ENCODE measurements at places on chromosomes 1 and 21.

DNA sequence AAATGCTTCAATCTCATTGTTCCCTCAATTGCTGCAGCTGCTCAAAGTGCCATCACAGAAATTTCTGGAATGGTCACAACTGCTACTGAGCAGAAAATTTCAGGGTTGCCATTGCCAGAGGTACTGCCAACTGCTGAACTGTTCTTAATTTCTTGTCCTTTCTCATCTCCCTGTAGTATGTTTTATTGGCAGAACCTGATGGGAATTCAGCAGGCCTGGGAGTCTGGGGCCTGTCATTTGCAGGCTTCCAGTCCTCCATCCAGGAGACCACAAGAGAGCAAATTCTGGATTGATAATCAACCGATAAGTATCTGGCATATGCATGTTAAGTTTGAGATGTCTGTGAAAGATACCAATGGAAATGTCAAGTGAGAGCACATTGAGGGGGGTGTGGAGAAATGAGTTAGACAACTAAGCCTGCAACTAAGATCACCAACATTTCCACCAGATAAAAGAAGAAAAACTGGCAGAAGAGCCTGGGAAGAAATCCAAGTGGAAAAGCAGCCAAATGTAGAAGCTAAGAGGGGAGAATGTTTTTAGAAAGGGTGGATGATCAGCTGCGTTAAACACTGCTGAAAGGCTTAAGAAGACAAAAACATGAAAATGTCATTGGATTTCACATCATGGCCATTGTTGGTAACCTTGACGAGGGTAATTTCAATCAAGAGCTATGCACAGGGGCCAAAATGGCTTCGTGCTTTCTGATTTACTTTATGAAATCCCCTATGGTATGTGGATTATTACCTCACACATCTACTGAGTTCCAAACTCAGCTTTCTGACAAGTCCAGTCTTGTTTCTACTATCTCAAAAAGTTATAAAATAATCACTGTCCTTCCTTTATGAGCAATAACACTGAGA is 648.1 kb downstream of the PLPP3 start:
- DNase-seq = no peak

- no peak for DNase-seq
Observed at GRCh38 chr21:29152916-29153315, 22.5 kb downstream of the MAP3K7CL start.

- no peak for DNase-seq
Observed at GRCh38 chr1:221868593-221869303, 126.9 kb upstream of the DUSP10 start.

- DNase-seq = no peak
Observed at GRCh38 chr21:41573902-41574690, 66.1 kb upstream of the TMPRSS2 start.

GRCh38 chr1:5311634-5312292 is 657.4 kb downstream of the AJAP1 start:
- no peak for DNase-seq

GRCh38 chr1:175944591-175944990 is 201.2 kb upstream of the TNR start:
- no peak for DNase-seq

GRCh38 chr1:24003331-24003972 is 23.3 kb upstream of the SRSF10 start:
- DNase-seq = no peak

GRCh38 chr1:180192172-180192571 is 37.5 kb downstream of the QSOX1 start:
- no peak for DNase-seq

- no peak for DNase-seq
Observed at GRCh38 chr21:26818906-26819305, 26.3 kb downstream of the ADAMTS1 start.

GRCh38 chr1:9031484-9032259 is 5.4 kb upstream of the SLC2A7 start:
- DNase-seq = no peak

DNA sequence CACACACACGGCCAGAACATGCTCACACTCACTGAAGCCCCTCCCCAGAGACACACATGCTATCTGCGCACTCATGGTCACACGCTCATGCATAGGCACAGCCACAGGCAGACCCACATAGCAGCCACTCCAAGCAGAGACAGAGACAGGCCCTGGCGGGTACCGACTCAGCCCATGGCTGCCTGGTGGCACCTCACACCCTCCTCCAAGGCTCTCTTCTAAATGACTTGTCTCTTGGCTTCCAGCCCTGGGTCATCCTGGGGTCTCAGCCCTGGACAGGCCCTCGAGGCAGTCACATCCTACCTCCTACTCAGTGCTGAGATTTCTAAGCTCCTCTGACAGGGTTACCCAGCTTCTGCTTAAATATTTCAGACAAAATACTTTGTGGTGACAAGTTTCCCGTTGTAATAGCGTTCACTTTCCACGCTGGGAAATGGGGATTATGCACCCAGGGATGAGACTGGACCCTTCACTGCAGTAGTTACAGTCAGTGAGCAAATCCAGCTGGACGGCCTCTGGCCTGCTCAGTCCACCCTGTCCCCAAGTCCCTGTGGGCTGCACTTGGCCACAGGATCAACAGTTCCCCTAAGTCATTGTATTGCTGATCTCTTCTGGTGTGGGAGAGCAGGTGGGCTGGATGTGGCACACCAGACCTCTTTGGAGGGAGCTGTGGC is 2.9 kb upstream of the NFASC start:
- DNase-seq = no peak

- DNase-seq = no peak
Observed at GRCh38 chr21:39037807-39038405, 145.3 kb downstream of the PSMG1 start.

DNA sequence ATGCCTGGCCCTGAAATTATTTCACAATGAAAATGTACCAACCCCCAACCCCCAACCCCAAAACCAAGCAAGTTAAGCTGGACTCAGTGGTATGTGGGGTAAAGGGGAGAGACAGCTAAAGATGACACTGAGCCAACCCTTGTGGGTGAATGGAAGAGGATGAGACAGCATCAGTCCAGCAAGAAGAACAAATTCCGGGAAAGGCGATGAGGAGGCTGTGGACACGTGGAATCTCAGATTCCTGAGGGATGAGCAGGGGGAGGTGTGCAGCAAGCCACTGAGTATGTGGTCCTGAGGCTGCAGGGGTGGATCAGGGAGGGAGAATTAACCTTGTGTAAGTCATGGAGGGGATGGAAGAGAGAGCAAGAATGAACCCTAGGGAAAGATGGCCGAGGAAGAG is 14.4 kb upstream of the ZNF362 start:
- no peak for DNase-seq

- DNase-seq = no peak
Observed at GRCh38 chr1:40856656-40857302, 5.4 kb downstream of the CITED4 start.

- DNase-seq = no peak
Observed at GRCh38 chr1:109197158-109198042, 16.3 kb upstream of the SARS1 start.

- DNase-seq = no peak
Observed at GRCh38 chr1:30381671-30382365, 341.6 kb downstream of the MATN1 start.

DNA sequence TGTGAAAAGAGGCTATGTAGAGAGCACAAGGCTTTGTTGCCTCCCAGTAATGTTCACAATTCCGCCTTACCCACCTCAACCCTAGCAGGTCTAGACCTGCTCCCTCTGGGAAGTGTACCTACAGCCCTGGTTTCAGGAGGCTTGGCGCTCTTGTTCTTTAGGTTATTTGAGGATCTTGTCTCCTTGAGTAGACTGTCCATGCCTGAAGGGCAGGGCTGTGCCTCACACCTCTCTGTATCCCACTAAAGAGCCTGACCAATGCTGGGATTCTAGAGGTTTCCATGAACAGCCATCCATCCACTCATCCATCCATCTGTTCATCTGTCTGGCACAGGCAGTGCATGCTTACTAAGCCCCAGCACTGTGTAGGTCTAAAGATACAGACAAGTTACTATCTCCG is 1.0 kb downstream of the RAB7B start:
- DNase-seq = no peak

DNA sequence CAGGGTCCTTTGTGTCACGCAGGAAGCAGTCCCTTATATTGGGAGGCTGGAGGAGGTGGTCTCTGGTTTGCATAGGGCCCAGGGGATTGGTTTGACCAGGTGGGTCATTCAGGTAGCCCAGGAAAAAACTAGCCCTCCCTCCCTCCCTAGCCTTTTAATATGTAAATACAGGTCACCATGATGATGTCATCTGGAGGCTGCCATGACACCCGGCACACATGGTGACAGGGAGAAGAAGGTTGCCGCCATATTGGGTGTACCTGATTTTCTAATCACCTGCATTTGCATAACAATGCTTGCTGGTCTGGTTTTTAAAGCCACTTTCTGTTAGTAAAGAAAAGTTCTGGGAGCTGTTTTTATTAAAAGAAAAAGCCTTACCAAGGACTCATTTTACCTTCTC is 791.0 kb upstream of the ADGRL4 start:
- no peak for DNase-seq

DNA sequence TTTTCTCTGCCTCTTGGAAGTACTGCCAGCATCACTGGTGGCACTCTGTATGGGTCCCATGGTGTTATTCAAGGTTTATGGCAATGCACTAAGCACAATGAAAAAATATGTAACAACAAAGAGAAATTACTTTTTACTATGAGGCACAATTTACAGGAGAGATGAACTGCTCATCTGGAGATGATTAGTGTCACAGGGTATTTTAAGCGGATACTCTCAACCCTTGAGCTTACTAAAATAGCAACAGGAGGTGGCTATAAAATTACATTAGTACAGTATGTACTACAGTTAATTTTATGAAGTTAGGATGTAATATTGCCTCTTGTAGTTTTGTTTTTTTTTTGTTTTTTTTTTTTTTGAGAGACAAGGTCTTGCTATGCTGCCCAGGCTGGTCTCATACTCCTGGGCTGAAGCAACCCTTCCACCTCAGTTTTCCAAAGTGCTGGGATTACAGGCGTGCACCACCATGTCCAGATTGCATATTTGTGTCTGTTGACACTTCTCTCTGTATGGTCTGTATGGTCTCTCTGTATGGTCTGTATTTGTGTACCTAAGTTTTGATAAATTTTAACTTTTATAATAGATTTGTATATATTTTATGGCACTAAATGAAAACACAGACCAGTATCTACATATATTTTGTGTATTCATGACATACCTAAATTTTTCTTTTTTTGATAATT is 175.6 kb upstream of the HP1BP3 start:
- DNase-seq = no peak

GRCh38 chr1:167879508-167879907 is 34.4 kb downstream of the ADCY10 start:
- DNase-seq = no peak

- DNase-seq = peak; percentile 70
Observed at GRCh38 chr1:26336477-26337205, 17.3 kb downstream of the CRYBG2 start.

DNA sequence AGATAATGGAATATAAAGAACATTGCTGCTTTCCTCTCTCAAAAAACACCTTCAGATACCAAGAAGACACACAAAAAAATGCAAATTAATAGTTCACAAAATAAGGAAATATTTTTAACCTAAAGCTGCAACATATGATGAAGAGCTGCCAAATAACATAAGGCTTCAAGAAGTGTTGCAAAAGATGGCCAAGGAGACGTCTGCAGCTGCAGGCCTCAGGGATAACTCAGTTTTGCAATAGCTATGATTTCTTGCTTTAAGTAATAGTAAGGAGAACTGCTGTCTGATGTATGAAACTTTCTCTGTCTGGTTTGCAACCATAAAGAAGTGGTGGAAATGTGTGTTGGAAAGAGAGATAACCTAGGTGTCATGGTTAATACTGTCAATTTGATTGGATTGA is 1237.5 kb downstream of the MRPL39 start:
- DNase-seq = no peak

GRCh38 chr1:87115317-87115890 is 201.0 kb downstream of the HS2ST1 start:
- no peak for DNase-seq

- no peak for DNase-seq
Observed at GRCh38 chr1:161993576-161993975, 30.1 kb downstream of the OLFML2B start.
